ENCODE measurements at places on chromosomes 5 and 9.

GRCh38 chr9:137067860-137068538, 2.4 kb downstream of the SAPCD2 start:
- DNase-seq, result peak; percentile 92

DNA sequence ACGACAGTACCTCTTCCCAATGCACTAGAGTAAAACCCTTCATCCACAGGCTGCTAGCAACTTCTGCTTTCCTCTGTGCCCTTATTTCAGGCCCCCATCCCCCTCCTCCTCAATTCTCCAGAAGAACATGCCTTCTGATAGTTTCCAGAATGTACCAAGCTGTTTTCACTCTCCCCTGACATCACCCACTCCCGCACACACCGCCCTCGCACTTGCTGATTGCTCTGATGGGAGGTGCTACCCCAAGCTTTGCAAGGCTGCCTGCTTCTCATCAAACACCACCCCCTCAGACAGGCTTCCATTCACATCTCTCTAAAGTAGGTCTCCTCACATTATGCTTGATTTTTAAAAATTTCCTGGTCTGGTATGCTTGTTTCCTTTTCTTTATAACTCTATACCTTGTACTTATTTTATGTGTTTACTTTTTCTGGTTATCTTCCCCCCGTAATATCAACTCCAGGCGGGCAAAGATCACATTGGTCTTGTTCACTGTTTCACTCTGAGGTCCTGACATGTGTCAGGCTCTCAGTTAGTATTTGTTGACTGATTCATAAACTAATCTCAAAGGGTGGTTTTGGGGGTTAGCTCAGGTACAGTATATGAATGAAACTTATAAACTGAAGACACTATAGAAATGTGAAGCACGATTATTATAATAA, 91.0 kb upstream of the C9orf72 start:
- no peak for DNase-seq

- no peak for DNase-seq
Observed at GRCh38 chr9:121707477-121708424, 56.3 kb downstream of the DAB2IP start.

DNA sequence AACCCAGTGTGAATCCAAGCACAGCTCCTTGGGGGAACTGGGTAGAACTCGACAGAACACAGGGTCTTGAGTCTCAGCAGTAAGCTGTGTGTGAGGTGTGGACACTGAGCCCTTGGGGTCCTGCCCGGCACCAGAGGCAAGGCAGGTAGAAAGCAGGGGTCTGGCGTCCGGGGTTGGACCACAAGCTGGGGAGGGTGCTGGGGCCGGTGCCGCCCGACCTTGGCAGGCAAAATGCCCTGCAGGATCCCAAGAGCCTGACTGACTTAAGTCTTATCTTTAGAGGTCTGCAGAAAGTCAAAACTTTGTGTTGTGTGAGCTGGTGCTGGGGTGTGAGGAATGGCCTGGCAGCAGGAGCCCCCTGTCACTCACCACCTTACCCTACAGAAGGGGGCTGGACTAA, 49.3 kb downstream of the HABP4 start:
- no peak for DNase-seq

DNA sequence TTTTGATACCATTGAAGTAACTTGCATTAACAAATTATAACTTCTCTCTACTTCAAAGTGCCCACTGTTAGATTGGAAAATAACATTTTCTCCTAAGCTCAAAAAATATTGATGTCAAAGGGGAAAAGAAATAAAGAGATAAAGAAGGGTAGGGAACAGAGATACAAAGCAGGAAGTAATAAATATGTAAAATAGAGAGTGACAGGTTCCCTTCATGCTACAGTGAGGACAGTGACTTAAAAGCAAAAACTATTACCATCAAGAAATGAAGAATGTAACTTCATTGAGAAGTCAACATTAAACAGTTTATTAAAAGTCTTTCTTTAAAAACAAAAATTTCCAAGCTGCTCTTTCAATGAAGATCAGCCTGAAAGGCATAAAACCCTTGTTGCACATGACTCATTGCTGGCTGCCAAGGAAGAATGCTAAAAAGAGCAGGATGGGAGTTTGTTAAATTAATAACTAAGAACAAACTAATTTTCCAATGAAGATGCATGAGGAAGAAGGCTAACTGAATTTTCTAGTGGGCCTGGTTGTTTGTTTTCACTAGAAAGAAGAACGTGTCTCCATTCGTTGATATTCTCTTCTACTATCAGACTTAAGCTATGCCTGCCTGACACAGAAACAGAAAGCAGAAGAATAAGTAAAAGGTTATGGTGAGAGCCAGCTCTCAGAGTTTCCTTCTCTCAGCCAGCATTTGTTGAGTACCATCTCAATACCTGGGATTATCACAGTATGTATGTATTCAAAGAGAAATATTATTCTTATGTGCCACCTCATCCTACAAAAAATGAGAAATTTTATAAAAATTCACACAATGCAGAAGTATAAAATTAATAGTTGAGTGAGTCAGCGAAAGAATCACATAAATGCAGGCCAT, 197.8 kb upstream of the NREP start:
- no peak for DNase-seq

DNA sequence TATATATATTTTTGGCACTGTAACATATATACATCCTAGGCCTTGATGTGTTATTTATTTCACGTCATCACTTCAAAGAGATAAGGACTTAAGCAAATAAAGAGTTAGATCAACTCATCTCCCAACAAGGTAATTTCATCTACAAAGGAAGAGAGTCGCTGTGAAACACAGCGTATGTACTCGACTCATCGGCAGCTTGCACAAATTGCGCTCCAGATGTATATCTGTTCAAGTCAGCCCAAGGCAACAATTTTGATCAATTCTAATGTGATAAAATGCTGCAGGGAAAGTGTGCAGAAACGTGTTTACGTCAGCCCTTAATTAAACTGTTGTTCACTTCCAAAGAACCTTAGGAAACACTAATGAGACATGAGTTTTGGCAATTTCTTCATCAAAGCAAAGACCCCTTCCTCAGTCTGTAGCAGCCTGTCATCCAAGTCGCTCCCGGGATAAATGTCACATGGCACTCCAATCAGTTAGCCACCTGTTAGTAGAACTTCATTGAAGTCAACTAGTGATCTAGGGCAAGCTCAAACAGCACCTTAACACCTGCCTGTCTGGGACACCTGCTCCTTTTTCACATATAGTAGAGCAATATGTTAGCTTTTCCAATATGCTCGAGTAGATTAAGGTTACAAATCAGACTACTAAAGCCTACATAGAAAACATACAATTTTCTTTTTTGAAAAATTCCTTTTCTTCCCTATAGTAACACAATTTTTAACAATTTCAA, 182.4 kb downstream of the NFIB start:
- no peak for DNase-seq

DNA sequence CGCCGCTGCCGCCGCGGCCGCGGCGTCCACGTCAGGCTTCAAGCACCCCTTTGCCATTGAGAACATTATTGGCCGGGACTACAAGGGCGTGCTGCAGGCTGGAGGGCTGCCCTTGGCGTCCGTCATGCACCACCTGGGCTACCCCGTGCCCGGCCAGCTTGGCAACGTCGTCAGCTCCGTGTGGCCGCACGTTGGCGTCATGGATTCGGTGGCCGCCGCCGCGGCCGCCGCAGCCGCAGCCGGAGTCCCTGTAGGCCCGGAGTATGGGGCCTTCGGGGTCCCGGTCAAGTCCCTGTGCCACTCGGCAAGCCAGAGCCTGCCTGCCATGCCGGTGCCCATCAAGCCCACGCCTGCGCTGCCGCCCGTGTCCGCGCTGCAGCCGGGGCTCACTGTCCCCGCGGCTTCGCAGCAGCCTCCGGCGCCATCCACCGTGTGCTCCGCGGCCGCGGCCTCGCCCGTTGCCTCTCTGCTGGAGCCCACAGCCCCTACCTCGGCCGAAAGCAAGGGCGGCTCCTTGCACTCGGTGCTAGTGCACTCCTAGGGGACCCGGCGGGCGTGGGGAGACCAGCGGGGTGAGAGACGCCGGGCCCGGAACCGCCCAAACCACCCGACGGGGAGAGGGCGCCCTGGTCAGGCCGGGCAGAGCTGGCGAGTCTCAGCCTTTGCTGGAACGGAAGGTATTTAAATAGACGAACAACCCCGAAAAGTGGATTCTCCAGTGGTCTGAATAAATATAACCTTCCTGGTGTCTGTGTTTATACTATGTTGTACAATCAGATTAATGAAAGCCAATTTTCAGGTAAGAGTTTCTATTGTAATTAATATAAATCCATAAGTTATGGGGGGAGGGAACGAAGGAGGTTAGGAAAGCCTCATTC, 1.2 kb downstream of the FOXB2 start:
- DNase-seq, result no peak

All from hematopoietic multipotent progenitor cell treated with erythropoietin and hydrocortisone succinate and interleukin-3 and kit ligand, for 6 days (in vitro differentiated cells).